ENCODE measurements at places on chromosomes 1 and 21. TPM values are rescaled to one million over a fixed set of nuclear protein-coding genes. Genes with fewer than 3 reads are reported as not detected.

GRCh38 chr1:22452481-22452957 is 868 bp downstream of the ZBTB40 start:
- no peak for DNase-seq

DNA sequence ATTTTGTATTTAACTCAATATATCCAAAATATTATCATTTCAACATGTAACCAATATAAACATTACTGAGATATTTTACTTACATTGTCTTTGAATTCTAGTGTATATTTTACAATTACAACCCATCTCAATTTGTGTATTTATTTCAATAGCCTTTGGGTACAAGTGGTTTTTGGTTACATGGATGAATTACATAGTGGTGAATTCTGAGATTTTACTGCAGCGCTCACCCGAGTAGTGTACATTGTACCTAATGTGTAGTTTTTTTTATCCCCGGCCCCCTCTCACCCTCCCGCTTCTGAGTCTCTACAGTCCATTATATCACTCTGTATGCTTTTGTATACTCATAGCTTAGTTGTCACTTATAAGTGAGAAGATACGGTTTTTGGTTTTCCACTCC is 117.0 kb upstream of the GALNT2 start:
- DNase-seq = no peak

GRCh38 chr21:37367336-37367702 is 746 bp downstream of the DYRK1A start:
- no peak for DNase-seq

- no peak for DNase-seq
Observed at GRCh38 chr1:40769815-40770214, 13.8 kb upstream of the KCNQ4 start.

- no peak for DNase-seq
Observed at GRCh38 chr1:66696771-66697170, 55.5 kb upstream of the DYNLT5 start.

- DNase-seq = no peak
Observed at GRCh38 chr1:156858555-156858956, 361 bp downstream of the INSRR start.

DNA sequence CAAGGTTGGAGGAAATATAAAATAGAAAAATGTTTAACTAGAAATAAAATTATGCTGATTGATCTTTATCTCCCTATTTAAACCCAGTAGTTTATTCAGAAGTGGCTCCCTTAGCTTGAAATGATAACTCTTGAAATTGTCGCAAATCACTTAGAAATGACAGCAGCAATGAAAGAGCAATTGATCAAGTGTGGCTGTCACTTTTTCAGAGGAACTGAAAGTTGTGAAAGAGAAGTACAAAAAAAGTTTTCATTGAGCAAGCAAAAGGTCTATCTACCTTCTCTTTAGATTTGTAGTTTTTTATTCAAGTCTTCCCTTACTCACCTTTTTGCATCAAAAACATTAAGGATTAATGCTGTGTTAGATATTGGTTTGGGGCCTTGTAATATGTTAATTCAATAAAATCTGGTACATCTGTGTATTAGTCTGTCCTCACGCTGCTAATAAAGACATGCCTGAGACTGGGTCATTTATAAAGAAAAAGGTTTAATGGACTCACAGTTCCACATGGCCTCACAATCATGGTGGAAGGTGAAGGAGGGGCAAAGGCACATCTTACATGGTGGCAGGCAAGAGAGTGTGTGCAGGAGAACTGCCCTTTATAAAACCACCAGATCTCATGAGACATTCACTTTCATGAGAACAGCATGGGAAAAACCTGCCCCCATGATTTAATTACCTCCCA is 48.3 kb downstream of the LRRC8C start:
- no peak for DNase-seq

- DNase-seq = no peak
Observed at GRCh38 chr1:206582971-206583706, 29.1 kb downstream of the EIF2D start.

The KIAA1614 gene
- total RNA-seq = 2.4 TPM

The BRDT gene
- total RNA-seq = not detected

The GBP1 gene
- 14.0 TPM for total RNA-seq

The OLFML2B gene
- 3.5 TPM for total RNA-seq

The PHACTR4 gene
- 49.3 TPM for total RNA-seq

The SPATA46 gene
- total RNA-seq = not detected

The ASCL5 gene
- not detected for total RNA-seq

Data from lower leg skin (tissue), 4 donors.